Activated CD4-positive, alpha-beta T cell treated with anti-CD3 and anti-CD28 coated beads, Interleukin-2, amount 50 U/mL, for 48 hours (primary cell): ENCODE measurements at places on chromosomes 16 and 17.

DNA sequence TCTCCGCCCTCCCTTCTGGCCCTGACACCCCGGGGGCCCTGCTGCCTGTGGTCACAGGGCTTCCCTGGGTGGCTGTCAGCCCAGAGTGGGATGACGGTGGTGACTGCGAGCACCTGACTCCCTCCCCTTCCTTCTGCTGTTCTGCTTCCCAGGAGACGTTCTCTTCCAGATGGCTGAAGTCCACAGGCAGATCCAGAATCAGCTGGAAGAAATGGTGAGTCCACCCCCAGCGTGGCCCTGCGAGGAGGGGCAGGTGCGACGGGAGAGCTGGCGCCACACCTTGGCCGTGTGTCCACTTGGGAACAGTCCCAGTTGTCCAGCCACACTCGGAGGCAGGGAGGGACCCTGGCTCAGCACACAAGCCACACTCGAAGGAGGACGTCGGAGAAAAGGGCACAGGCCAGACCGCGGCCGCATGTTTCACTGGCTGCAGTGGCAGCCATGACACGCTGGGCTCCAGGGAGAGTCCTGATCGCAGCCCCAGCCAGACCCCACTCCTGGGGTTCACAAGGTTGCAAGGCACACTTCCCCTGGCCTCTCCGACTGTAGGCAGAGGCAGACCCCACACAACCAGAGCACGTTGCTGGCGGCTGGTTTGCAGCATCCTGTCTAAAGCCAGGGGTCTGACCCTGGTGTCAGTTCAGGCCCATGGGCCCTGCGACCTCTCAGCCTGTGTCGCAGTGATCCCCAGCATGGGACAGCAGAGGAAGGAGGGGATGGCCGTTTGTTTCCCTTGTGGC is 49.9 kb downstream of the BAIAP2 start:
- no peak for DNase-seq

DNA sequence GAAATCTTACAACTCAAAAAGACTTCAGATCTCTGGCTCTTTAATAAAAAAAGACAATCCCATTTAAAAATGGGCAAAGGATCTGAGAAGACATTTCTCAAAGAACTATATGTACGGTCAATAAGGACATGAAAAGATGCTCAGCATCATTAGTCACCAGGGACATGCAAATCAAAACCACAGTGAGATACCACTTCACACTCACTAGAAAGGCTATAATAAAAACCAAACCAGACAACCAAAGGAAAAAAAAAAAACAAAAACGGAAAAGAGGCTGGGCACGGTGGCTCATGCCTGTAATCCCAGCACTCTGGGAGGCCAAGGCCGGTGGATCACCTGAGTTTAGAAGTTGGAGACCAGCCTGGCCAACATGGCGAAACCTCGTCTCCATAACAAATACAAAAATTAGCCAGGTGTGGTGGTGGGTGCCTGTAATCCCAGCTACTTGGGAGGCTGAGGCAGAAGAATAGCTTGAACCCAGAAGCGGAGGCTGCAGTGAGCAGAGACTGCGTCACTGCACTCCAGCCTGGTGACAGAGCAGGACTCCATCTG is 1.7 kb upstream of the NPIPB7 start:
- no peak for DNase-seq

DNA sequence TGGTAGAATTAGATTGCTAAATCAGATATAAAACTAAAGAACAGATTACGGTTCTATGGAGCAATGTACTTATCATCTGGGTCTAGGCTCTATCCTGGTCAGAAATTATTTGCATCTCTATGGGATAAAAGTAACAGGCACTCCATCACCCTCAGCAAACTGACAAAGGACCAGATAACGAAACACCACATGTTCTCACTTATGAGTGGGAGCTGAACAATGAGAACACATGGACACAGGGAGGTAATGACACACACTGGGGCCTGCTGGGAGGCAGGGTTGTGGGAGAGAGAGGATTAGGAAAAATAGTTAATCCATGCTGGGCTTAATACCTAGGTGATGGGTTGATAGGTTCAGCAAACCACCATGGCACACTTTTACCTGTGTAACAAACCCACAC is 61.9 kb downstream of the MPHOSPH6 start:
- no peak for DNase-seq

- DNase-seq: no peak
Observed at GRCh38 chr17:17343896-17344506, 40.8 kb downstream of the NT5M start.

- no peak for DNase-seq
Observed at GRCh38 chr16:56679818-56680217, 2.5 kb upstream of the MT1X start.

DNA sequence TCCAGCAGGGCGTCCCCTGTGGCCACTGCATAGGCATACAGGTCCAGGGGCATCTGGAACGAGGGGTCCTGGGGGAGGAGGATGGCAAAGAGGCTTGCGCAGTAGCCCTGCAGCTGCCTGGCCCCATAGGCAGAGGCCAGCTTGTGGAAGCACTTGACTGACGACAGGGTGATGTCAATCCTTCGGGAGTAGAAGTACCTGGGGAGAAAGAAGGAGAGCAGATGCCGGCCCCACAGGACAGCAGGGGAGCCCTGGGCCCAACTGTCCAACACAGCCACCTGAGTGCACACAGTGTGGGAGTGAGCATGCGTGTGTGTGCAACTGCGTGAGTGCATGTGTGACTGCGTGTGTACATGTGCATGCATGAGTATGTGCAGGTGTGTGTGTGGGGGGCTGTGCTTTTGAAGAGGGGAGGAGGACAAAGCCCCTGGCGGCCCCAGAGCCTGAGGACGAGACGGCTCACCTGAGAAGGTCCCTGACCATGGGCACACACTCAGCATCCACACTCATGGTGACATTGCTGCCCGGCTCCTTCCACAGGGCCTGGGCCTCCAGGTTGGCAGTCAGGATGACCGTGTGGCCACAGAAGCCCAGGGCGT is 7.1 kb downstream of the LGALS3BP start:
- no peak for DNase-seq

- DNase-seq: no peak
Observed at GRCh38 chr17:76247304-76247703, 7.0 kb upstream of the RNF157 start.

DNA sequence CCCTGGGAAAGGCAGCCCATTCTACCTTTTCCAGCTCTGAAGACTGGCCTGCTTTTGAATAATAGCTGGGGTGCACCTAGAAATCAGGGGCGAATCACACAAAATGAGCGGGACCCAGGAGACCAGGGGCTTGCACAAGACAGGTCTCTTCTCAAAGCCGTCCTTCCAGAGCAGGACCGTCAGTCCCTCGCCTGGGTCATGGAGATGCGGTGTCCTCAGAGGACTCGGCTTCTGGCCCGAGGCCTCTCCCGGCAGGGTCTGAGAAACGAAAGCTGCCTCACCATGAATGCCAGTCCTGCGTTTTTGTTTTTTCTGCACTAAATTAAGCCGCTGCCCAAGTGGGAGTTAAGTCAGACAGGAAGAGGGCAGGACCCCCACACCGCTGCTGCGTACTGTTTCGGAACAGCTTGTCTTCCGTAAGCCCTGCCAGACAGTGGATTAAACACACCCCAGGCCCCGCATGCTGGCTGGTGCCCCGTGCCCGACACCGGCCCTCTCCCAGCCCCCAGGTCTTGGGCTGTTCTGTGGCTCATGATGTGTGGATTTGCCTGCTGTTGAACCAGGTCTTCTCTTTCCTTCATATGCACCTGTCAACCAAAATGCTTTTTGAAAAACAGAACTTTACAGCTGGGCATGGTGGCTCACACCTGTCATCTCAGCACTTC is 142.1 kb upstream of the RPH3AL start:
- DNase-seq: no peak

DNA sequence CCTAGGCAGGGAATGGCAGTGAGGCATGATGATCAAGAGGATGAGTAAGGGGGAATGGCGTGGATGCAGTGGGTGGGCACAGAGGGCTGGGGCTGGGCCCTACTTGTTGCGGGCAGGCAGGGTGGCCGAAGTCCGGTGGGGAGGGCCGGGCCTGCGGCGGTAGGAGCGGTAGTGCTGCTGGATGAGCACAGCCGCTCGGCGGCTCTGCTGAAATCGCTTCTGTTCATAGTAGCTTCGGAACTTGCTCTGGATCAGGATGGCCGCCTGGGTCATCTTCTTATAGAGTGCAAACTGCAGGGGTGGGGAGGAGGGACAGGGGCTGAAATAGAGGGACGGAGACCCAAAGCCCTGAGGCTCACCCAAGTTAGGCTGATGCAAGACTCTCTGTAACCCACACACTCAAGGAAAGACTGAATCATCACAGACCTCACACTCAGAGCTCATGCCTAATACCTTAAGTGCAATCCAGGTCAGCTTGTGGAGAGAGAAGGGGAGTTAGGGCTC is 1.5 kb upstream of the SPAG7 start:
- peak; percentile 59 for DNase-seq

GRCh38 chr16:81280393-81280792 is 34.4 kb upstream of the GAN start:
- DNase-seq: no peak

DNA sequence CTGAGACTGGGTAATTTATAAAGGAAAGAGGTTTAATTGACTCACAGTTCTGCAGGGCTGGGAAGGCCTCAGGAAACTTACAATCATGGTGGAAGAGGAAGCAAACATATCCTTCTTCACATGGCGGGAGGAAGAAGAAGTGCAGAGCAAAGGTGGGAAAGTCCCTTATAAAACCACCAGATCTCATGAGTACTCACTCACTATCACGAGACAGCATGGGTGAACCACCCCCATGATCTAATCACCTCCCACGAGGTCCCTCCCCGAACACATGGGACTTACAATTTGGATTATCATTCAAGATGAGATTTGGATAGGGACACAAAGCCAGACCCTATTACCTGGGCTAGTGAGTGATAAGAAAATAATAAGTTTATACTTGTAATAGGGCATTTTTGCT is 70.6 kb upstream of the HS3ST2 start:
- DNase-seq: no peak
